ENCODE measurements at places on chromosomes 5 and 9. TPM values are rescaled to one million over a fixed set of nuclear protein-coding genes. Genes with fewer than 3 reads are reported as not detected.

ARHGEF28 gene
- 12.2 TPM for total RNA-seq

SIT1 gene
- total RNA-seq = not detected

ZNF608 gene
- 1.3 TPM for total RNA-seq

RNF183 gene
- not detected for total RNA-seq

NOP16 gene
- total RNA-seq = 126 TPM

NRG2 gene
- 1.6 TPM for total RNA-seq

GPR107 gene
- total RNA-seq = 23.7 TPM

PCDHB13 gene
- 0.07 TPM for total RNA-seq

ADAMTS16 gene
- total RNA-seq = 1.8 TPM

TGFBI gene
- 1,620 TPM for total RNA-seq

PRUNE2 gene
- total RNA-seq = 0.06 TPM

PARP8 gene
- 0.11 TPM for total RNA-seq

FAM114A2 gene
- 10.6 TPM for total RNA-seq

GRAMD2B gene
- 1.5 TPM for total RNA-seq

FOXD1 gene
- 19.3 TPM for total RNA-seq

FAM221B gene
- total RNA-seq = not detected

TMEM174 gene
- not detected for total RNA-seq

GLDC gene
- total RNA-seq = 14.1 TPM

IFNA13 gene
- not detected for total RNA-seq

ANGPTL2 gene
- total RNA-seq = not detected

NELFB gene
- 45.1 TPM for total RNA-seq

C6 gene
- total RNA-seq = not detected

OBP2B gene
- not detected for total RNA-seq

FREM1 gene
- not detected for total RNA-seq

ADAM19 gene
- total RNA-seq = 14.4 TPM

FOXD4L6 gene
- 0.06 TPM for total RNA-seq

FAM200C gene
- total RNA-seq = 1.5 TPM

GMCL2 gene
- total RNA-seq = not detected

ZNF367 gene
- 5.5 TPM for total RNA-seq

CAMK2A gene
- total RNA-seq = 0.94 TPM

IL13 gene
- not detected for total RNA-seq

SPAG8 gene
- 0.76 TPM for total RNA-seq

GRXCR2 gene
- not detected for total RNA-seq

LECT2 gene
- not detected for total RNA-seq

ALDH7A1 gene
- total RNA-seq = 76.3 TPM

GGTA1 gene
- total RNA-seq = not detected

KLHL3 gene
- 0.14 TPM for total RNA-seq

CD274 gene
- total RNA-seq = 0.97 TPM

LRRC19 gene
- total RNA-seq = not detected

TAS2R1 gene
- total RNA-seq = not detected

PCDHGA5 gene
- 0.16 TPM for total RNA-seq

TMEM232 gene
- not detected for total RNA-seq

SARDH gene
- total RNA-seq = not detected

PAX5 gene
- not detected for total RNA-seq

IFNA21 gene
- total RNA-seq = not detected

MYMK gene
- total RNA-seq = not detected

CTSV gene
- 13.4 TPM for total RNA-seq

SYNPO gene
- total RNA-seq = 29.9 TPM

DCTN4 gene
- total RNA-seq = 16.6 TPM

TAF11L5 gene
- not detected for total RNA-seq

HAVCR1 gene
- 42.6 TPM for total RNA-seq
